ENCODE measurements at places on chromosomes 4 and X. TPM values are rescaled to one million over a fixed set of nuclear protein-coding genes. Genes with fewer than 3 reads are reported as not detected.

The NHS gene
- 5.7 TPM for total RNA-seq

The ZNF330 gene
- total RNA-seq = 26.2 TPM

The MAGEA2B gene
- total RNA-seq = not detected

The UGT2B11 gene
- 0.10 TPM for total RNA-seq

The TLR1 gene
- total RNA-seq = 0.89 TPM

The DYNLT3 gene
- 19.1 TPM for total RNA-seq

The EGFL6 gene
- total RNA-seq = not detected

The ADGRL3 gene
- total RNA-seq = 0.03 TPM
